ENCODE measurements at places on chromosomes 12 and 14. TPM values are rescaled to one million over a fixed set of nuclear protein-coding genes. Genes with fewer than 3 reads are reported as not detected.

- DNase-seq, result peak; percentile 77
Observed at GRCh38 chr12:48788854-48789775, at the start of gene ADCY6. Gene ADCY6 (minus strand): TSS chr12:48789089. CDS start chr12:48783434, 5,655 bp downstream.

DNA sequence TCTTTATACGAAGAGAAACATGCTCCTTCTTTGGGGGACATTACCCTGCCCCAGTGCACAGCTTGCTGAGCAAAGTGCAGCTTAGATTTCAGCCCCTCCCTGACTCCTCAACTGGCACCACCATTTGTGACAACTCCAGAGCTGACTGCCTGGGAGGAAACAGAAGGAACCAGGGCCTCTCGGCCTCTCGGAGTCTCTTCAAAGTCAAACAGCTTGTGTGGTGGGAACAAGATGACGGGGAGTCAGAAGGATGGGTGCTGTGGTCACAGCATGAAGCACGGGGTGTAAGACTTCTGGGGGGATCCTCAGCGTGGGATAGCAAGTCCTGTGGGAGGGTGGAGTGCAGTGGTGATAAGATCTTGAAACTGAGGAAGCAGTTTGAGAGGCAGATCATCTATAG lies 123.5 kb upstream of the BCL2L14 start:
- DNase-seq, result no peak

GRCh38 chr12:114668151-114668885 lies 15.7 kb downstream of the TBX3 start:
- peak; percentile 84 for DNase-seq

DNA sequence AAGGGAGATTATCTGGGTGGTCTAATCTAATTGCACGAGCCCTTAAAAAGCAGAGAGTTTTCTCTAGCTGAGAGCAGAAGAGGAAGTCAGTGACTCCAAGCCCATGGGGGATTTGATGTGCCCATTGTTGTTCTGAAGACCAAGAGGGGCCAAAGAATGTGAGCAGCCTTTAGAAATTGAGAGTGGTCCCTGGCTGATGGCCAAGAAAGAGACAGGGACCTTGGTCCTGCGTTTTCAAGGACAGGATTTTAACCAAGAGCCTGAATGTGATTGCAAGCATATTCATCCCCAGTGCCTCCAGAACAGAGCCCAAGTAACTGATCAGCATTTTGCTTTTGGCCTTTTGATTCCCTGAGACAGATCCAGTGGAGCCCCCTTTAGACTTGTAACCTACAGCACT lies 1353.9 kb downstream of the AACS start:
- DNase-seq, result no peak

- peak; percentile 85 for DNase-seq
Observed at GRCh38 chr14:102235275-102235897, 69.6 kb downstream of the MOK start.

DNA sequence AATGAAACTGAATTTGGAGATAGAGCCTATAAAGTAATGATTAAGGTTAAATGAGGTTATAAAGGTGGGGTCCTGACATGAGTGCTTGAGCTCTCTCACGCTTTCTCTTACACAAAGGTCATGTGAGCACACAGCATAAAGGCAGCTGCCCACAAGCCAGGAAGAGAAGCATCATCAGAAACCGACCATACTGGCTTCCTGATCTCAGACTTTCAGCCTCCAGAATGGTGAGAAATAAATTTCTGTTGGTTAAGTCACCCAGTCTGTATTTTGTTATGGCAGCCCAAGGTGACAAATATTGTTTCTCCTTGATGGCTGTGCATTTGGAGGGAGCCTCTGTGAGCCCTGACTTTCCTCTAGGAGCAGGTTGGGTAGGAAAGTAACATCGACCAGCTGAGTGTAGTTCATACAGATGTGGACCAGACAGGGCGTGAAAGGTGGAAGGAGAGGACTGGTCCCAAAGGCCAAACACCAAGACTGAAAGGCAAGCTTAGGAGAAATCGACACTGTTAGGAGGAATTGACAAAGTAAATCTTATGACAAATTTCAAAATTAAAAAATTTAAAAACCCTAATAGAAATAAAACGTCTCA lies 97.6 kb upstream of the SLC38A2 start:
- no peak for DNase-seq

- peak; percentile 34 for DNase-seq
Observed at GRCh38 chr12:45644541-45644940, 85.0 kb upstream of the ARID2 start.

- DNase-seq, result peak; percentile 90
Observed at GRCh38 chr14:105020815-105021655, at the start of gene CDCA4. Gene CDCA4 (minus strand): TSS chr14:105021083. CDS start chr14:105011929, 9,154 bp downstream.

DNA sequence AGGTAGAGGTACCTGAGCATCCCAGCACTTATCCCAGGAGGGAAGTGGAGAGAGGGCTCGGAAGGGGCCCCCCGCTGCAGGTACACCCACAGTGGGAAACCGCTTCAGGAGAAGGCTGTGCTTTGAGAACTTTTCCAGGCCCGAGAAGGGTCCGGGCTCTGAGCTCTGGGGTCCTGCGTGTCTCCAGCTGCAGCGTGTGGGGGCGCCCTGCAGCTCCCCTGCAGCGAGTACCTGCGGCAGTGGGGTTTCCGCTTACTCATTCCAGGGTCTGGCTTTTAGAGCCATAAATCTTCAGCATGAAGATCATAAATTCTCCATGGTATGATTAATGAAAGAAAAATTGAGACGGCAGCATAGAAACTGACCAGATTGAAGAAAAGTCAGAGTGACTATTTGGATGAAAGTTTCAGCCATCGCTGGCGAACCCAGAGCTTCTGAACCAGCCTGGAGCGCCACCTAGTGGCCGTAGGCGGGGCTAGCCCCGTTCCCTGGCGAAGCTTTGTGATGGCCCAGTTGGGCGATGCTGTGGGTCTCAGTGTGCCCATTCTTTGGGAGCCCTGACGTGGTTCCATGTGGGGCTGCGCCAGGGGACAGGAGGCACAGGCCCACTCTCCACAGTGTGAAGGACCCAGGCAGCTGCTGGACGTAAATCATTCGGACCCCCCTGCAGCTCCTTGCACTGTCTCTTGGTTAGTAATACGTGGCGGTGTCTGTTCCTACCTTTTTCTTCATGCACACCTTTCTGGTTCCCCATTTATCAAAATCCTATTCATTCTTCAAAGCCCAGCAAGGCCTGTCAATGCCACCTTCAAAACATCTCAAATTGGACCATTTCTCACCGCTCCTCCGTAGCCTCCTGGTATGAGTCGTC lies 198.2 kb downstream of the TSPAN9 start:
- DNase-seq, result peak; percentile 56

DNA sequence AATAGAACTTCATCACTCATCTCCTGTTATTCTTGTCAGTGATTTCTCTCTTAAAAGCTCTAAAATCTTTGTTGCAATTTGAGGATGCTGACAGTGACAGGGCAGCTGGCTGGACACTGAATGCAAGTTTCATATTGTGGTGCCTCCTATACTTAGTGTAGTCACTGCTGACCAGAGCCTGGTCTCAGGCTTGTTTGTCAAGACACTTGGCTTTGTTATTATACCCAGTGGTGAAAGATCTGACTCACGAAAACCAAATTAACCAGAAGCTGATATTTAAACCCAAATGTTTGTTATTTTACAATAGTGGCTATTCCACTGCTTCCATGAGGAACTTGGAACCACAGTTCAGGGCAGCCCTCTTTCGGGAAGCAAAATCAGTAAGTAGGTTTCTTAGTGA lies 42.8 kb downstream of the RPGRIP1 start:
- no peak for DNase-seq

DNA sequence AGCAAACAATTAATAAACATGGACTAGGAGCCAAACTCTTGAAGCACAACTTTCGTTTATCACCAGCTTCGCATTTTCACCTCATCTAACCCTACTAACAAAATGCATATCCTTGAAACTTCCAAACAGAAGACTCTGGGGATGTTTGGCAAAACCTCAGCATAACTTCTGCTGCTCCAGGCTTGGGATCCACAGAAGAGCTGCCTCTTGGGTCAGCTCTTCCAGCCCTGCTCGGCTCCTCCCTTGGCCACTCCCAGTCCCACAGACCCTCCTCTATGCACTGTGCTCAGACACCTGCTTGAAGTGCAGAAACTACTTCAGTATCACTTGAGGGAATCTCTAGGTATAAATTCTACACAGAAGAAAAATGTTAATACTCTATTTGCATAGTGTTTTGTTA lies 110.0 kb upstream of the AMIGO2 start:
- no peak for DNase-seq

- peak; percentile 67 for DNase-seq
Observed at GRCh38 chr12:95218150-95219133, 835 bp downstream of the VEZT start.

DNA sequence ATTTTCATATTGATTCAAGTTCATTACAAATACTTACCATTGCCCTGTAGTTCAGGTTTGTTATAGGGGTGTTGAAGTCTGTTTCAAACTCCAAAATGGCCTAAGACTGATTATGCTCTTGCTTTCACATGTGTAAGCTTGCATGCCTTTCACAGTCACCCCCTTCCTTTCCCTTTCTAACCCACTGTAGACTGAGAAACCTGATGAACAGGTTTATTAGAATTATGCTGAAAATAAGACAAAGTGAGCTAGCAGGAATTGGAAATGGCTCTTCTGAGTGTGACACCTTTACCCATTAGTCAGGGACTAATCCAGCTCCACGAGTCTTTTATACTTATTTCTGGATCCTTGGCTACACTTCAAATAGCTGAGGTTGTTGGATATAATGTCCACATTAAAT lies 38.9 kb downstream of the FBXO33 start:
- no peak for DNase-seq

- no peak for DNase-seq
Observed at GRCh38 chr12:13676880-13677279, 304.5 kb downstream of the GRIN2B start.

GRCh38 chr14:61438497-61438859 lies 117.1 kb downstream of the PRKCH start:
- no peak for DNase-seq

DNA sequence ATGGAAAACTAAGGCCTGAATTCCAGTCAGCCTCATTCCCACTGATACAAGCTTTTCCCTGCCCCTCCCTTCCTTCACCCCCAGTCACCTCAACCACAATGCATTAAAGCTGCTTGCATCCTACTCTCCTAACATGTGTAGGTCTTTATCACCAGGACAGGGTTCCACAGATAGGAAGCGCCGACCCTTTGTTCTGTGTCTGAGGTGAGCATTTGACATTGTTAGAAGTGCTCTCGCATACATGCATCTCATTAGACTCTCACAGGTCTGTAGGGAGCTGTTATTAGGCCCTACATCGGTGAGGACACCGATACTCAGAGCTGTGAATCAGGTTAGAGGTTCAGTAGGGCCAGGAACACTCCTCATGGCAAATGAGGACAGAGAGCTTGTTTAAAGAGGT lies 13.2 kb upstream of the EDDM3A start:
- no peak for DNase-seq

- DNase-seq, result no peak
Observed at GRCh38 chr12:50112456-50113218, 601 bp downstream of the COX14 start.

- DNase-seq, result no peak
Observed at GRCh38 chr14:74575507-74575906, 36.5 kb downstream of the LTBP2 start.

GRCh38 chr14:76948213-76948947 lies 80.1 kb downstream of the IRF2BPL start:
- DNase-seq, result no peak

DNA sequence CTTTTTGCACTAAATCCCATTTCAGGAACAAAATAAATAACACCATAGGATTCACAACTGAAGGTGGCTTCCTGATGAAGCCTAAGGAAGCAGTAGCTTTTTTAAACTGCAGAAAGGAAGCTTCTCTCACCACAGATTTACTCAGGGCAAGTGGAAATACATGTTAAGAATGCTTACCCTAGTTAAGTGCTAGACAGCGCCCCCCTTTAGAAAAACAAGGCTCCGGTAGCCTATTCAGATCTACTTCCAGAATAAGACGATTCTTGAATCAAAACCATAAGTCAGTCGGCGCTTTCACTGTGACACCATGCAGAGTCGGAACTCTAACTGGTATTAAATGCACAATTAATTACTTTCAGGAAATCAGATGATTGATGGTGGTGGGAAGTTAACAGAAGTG lies 41.9 kb downstream of the E2F7 start:
- no peak for DNase-seq

DNA sequence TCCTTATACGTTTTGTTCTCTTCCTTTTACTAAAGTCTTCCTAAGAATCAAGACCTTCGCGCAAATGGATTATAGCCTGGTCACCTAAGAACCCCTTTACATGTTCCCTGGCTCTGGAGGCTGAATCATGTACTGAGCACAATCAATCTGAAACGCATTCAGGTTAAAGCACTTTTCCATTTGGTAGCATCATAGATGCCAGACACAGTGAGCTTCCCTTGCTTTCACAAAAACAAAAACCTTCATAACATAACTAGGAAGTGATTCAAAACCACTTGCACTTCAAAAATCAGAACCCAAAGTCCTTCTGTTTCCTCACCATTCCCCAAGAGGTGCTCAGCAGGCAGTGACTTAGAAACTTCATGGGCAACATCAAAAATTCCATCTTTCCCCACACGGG lies 105.4 kb downstream of the CRACR2A start:
- no peak for DNase-seq

DNA sequence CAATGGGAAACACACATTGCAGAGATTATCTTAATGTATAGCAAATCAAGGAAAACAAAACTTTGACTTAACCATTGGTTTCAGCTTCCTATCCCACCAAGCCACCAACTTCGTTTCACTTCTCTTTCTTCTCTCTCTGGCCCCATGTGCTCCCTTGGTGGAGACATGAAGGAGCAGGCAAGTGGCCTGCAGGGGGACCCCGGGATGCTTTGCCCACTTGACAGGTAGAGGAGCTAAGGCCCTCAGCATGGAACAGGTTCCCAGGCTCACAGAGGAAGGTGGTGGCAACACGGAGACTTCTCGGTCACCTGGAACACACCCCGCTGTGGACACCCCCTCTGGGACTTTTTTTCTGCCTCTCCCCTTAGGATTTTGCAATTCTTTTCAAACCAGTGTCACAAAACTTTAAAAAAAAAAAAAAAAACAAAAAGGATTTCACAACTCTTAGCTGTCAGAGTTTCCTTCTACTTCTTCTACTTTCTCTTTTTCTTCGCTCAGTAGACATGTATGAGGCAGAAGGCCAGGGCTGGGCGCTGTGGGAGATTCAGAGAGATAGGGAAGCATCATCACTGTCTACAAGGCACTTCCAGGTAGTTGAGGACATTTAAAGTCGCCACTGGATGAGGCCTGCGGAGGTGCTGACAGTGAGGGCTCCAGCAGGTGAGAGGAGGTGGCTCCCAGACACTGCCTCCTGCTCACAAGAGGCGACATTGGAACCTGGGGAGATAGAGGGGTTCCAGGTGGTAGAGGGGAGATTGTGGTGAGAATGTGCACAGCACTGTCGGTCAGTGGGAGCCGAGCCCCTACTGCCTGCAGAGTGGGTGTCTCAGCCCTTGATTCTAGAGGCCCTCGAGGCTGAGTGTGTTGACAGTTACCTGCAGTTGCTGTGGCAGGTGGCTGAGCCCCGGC lies 119.6 kb downstream of the GCH1 start:
- DNase-seq, result no peak

Gene DNAI7
- 0.17 TPM for total RNA-seq

Gene USP44
- 27.4 TPM for total RNA-seq

Gene DYRK2
- 22.5 TPM for total RNA-seq

Gene PRB2
- not detected for total RNA-seq

Gene KRT6C
- total RNA-seq, result not detected

Gene CAPZA3
- total RNA-seq, result not detected

Gene APOLD1
- total RNA-seq, result 1.5 TPM

Gene RNF31
- total RNA-seq, result 30.3 TPM

Gene BLOC1S1
- 90.9 TPM for total RNA-seq

Gene NANOG
- not detected for total RNA-seq

Gene RTN1
- 0.17 TPM for total RNA-seq

Measured in fibroblast of lung (primary cell).